ENCODE measurements at places on chromosomes 5 and 9.

GRCh38 chr5:92181656-92182055 lies 798.5 kb upstream of the ARRDC3 start:
- DNase-seq: no peak

DNA sequence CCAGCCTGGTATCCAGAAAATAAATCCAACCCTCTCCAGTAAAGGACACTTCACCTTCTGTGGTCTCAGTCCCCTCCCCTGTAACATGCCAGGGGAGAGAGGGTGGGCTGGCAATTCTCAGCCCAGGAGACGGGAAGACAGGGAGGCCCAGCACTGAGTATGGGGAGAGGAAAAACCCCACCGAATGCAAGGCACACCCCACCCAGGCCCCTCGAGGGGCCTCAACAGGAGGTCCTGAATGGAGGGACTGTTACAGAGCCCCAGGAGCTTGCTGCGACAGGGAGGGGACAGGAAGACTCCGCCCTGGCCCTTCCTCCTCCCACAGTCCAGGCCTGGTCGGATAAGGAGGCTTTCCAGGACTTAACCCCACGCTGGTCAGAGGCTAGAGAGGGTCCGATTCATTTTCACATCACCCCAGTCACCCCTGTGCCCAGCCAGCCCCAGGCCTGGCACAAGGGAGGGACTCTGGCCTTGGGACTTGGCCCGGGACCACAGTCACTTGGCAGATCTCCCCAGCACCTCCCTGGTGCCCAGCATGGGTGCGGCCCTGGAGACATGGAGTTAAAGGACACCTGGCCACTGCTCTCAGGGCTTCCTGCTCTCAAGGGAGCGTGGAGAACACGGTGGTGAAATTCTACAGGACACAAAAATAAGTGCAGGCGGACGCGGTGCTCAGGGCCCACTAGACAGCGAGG lies 44.9 kb upstream of the STXBP1 start:
- DNase-seq: no peak

DNA sequence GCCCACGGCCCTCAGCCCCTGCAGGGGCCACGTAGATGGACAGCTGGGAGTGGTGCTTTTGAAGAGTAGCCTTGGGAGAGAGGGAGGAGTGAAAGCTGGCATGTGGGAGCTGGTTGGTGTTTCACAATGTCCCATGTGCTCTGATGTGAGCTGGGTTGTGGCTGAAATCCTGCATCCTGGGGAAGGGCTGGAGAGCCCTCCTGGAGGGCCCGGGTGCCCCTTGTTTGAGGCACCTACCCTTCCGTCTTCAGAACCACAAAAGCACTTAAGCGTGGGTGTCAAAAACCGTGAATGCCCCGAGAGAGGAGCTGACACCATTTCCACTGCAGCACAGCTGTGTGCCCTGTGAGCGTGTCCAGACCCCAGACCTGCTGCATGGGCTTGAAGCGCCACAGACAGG lies 199.1 kb upstream of the ZNF618 start:
- no peak for DNase-seq

GRCh38 chr9:19009391-19009965 lies 23.5 kb downstream of the SAXO1 start:
- DNase-seq: no peak

DNA sequence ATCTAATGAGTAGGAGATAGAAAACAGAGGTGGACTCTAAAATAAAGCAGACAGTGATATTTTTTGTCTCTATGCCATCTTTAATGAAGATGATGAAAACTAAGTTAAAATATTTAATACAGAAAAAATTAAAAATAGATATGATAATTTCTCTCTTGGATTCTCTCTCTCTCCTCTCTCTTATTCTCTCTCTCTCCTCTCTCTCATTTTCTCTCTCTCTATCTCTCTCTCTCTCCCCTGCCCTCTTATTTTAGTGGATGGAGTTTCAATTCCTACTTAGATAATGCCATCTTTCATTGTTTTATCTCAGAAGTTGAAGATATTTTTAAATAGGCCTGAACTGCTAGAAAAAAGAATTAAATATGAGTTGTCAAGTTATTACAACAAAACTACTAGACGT lies 38.2 kb downstream of the ESM1 start:
- DNase-seq: no peak

GRCh38 chr9:133569121-133569785 lies 34.7 kb downstream of the ADAMTSL2 start:
- no peak for DNase-seq

DNA sequence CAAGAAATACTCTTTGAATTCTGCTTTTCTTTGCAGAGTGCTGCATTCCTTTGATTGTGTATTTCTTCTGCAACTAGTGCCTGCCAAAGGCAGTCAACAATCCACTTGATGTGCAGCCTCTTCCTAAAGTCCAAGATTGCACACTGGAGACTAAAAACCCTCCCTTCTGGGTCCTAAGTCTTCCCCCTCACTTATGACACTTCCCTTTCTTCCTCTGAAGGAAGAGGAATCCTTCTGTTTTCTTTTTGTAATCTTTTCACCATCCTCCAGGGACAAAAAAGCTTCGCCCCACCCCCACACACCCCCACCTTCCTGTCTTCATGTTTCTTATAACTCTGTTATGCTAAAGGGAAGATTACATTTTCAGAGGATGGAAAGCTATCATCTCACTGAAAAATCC lies 39.9 kb downstream of the WDR36 start:
- DNase-seq: no peak

DNA sequence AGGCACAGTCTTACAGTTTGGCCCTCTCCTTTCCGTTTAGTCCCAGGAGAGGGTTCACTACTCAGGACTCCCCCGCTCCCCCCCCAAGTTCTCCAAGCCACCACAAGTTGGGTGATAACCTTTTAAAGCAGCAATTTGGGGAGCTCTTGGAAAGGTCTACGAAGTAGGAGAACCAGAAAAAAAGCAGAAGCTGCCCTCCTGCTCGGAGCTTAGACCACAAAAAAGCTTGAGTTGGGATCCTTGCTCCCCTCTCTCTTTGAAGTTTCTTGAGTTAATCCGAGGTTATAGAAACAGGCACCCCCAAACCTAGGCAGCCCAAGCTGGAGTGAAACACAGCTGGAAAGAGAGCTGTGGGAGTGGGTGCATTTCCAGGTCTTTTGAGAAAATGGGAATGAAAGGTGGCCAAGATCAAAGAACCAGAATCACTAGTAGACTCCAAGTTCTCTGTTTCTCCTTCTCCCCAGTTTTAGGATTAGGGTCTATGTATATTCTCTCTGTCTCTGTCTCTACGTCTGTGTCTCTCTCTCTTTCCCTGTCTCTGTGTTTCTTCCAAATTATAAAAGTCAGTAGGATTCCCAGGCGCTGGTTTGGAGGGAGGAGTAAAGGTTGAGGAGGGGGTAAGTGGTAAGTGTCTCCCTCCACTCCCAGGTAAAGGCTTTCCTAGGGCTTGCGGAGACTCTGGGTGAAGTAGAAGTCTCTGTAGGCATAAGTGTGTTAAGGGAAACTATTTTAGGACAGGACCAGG lies 2.8 kb downstream of the LHX2 start:
- DNase-seq: no peak

DNA sequence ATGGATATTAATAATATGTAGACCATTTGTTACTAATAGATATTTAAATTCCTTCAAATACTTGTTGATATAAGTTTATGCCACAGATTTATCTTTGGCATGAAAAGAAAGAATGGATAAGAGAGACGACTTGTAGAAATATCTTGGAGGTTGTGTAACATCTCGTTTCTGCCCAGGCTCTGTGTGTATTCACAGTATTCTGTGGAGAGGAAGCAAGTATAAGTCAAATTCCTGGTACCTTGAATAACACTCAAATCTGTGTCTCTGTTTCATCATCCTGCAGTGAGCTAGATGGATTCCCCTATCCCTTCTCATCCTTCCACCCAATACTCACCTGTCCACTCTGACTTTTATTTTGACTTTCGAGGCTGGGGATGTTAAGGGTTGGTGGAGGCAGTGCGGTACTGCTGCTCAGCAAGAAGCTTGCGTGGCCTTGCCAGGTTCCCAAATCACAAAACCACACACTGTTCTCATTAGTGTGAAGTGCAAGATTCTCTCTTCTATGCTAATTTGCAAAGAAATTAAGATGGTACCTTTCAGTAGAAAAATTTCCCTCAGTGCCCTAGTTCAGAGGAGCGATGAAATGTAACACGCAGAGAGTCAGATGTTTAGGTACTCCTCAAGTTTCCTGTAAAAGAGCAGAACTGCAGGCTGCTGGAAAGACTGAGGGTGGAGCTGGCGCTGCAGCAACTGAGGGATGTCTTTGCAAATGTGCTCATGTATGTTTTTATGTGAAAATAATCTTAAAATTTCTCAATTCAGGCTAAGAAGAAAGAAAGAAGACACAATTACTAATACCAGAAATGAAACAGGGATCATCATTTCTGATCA lies 42.6 kb upstream of the ANKRD18A start:
- DNase-seq: no peak

- DNase-seq: no peak
Measured at GRCh38 chr9:74985041-74985440, 32.3 kb upstream of the C9orf40 start.

GRCh38 chr5:130502702-130503101 lies 598.4 kb downstream of the CHSY3 start:
- no peak for DNase-seq

GRCh38 chr9:68707801-68708488 lies 2.9 kb downstream of the PIP5K1B start:
- no peak for DNase-seq

- no peak for DNase-seq
Measured at GRCh38 chr5:168401226-168401625, 85.0 kb upstream of the RARS1 start.

- DNase-seq: no peak
Measured at GRCh38 chr9:133612816-133613215, 3.6 kb upstream of the FAM163B start.

- DNase-seq: peak; percentile 59
Measured at GRCh38 chr5:67246108-67246507, 49.5 kb upstream of the CD180 start.

DNA sequence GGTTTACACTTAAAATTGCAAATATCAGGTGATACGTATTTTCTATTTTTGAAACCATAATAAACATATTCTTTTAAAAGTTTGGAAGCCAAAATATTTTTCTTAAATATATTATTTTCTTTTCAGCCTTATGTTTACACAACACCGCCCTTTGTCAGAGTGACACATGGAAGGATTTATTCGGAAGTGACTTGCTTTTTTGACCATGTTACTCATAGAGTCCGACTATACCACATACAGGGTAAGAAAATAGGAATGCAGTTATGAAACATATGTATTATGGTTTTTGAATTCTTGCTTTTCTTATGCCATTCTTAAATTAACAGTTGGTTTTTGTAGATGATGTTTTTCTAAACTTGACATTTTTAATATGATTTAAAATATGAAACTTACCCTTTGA lies 133.9 kb downstream of the MAN2A1 start:
- no peak for DNase-seq

- no peak for DNase-seq
Measured at GRCh38 chr5:164844348-164844747, 1338.9 kb downstream of the MAT2B start.

GRCh38 chr9:93307468-93308157 lies 123.7 kb downstream of the WNK2 start:
- no peak for DNase-seq

DNA sequence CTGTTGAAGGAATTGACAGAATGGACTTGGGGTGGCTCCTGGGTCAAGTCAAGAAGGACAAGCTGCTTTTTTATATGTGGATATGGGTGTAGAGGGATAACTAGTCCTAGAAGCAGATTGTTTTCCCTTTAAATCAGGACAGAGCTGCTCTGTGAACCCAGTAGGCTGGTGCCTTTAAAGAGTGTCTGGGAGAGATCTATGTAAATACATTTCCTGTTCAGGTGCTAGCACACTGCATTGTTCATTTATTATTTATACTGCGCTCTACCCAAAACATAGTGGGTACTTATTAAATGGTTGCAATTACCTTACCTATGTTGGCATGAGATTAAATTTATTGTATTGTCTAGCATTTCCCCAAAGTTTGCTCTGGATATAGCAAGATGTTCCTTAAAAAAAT lies 86.6 kb upstream of the EQTN start:
- DNase-seq: no peak

- DNase-seq: no peak
Measured at GRCh38 chr5:68659881-68660280, 433.9 kb upstream of the SLC30A5 start.

GRCh38 chr9:87255431-87256155 lies 242.1 kb upstream of the DAPK1 start:
- no peak for DNase-seq

DNA sequence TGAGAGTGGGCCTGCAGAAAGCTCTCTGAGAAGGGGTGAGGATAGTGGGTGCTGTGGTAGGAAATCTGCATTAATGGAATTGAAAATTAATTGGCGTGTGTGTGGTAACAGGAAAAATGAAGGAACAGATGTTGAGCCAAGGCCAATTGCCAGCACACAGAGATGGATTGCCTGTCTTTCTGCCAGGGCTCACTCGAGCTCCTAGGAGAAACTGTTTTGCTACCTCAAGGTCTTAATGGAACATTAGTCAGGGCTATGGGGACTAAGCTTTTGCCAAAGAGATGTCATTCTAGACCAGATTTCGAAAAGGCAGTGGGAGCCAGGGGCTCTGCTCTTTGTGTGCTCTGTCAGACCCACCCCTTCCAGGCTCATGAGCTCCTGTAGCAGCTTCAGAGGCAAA lies 124.0 kb upstream of the EFNA5 start:
- no peak for DNase-seq

DNA sequence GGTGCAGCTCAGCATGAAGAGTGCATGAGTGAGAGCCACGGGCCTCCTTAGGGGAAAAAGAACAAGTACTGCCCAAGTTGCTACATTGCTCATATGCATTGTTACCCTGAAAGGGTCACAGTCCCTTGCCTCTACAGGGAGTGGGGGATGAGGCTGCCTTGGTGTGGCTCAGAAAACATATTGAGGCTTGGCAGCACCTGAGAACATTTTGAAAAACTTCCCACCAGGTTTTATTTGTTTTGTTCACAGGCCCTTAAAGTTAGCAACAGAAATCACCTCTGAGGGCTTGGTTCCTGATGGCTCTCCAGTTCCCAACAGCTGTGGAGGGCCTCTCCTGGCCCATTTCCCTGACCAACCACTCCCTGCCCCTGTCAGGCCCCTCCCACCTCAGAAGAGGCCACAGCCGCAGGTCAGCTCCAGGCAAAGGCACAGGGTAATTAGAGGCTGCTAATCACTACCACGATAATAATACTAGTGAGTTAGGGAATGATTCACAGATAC lies 90.7 kb upstream of the ADRA1B start:
- no peak for DNase-seq

GRCh38 chr9:123267481-123268198 lies 746 bp downstream of the STRBP start:
- no peak for DNase-seq

GRCh38 chr5:154701181-154701580 lies 54.0 kb upstream of the LARP1 start:
- DNase-seq: no peak
